Ureter (tissue), 1 donor: ENCODE measurements at places on chromosomes 1 and 21. TPM values are rescaled to one million over a fixed set of nuclear protein-coding genes. Genes with fewer than 3 reads are reported as not detected.
A peak's percentile ranks its signal among the peaks of the same experiment; 100 is the strongest.

DNA sequence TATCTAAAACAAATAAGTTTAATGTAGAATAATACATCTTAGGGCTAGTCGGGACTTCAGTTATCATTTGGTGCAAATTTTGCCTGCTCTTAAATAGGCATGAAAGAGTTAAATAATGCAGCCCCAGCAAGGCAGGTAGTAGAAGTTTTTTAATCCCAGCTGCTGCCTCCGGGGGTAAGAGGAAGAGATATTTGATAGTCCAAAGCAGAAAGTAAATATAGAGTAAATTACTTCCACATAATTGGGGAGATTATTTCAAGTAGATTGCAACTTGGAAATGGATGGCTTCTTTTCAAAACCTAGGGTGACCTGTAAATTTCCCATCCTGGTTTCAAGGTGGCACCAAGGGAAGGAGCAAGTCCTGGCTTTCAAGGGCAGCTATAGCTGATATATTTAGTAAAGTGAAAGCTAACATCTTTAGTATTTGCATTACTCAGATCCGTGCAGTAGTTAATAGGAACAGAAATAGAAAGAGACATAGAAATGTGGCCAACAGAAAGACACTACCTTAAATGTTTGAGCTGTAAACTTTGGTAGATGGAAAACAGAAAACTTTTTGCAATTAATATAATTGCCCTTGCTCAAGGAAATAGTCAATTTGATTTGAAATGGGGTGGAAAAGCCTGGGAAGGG, 109.1 kb downstream of the LMO4 start:
- no peak for DNase-seq

GRCh38 chr1:98048751-98049325, 128.0 kb upstream of the DPYD start:
- no peak for DNase-seq

DNA sequence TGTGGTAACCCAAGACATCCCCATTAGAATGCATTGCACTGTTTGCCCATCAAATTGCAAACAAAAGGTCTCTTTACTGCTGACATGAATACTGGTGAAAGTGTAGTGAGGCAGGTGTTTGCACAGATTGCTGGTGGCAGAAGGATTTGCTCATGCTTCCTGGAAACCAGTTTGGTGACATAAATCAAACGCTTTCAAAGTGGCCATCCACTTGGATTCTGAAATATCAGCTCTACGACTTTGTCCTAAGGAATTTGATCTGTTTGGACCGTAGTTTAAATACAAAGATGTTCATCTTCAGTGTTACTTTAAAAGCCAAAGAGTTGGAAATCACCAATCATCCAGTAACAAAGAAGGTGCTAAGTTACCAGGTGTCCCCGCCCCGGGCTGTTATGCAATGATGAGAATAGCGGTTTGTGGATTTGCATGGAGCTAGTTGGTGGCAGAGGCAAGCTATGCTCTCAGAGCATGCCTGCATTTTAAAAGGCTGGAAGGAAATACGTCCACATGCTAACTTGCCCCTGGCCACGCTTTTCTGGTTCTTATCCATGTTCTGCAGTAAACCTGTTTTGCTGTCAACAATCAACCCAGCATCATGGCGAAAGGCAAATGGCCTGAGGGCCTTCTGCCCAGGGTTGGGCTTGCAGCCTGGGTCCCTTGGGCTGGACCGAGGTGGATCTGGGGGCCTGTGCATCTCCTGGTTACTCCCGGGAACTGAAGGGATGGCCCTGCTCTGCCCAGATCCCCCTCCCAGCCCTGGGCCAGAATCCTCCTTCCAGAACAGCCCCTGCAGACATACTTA, 49.2 kb downstream of the UMODL1 start:
- DNase-seq, result no peak

GRCh38 chr1:84504580-84505492, 1.4 kb upstream of the SPATA1 start:
- DNase-seq, result no peak

KCNE2 gene
- not detected for total RNA-seq

- peak; percentile 79 for DNase-seq
Measured at GRCh38 chr1:203368624-203369451, 17.9 kb upstream of the FMOD start.

DNA sequence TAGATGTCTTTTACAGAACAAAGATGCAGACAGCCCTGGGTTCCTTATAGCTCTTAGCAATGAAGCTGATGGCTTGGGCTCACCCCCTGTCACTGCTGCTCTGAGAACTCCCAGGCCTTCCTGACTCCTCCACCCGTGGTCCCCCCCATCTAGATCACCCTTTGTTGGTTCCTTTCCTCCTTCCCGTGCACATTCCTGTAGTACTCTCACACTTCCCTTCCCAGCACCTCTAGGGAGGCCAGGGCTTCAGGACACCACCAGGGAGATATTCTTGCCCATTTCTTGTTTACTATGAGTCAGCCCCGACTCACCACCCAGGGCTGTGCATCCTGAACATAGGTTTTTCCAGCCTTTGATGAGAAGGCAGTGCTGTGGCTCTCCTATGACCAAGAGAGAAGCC, 14.4 kb upstream of the NOS1AP start:
- no peak for DNase-seq
